Myocyte (in vitro differentiated cells): ENCODE measurements at places on chromosomes 13 and 19. TPM values are rescaled to one million over a fixed set of nuclear protein-coding genes. Genes with fewer than 3 reads are reported as not detected.
A peak's percentile ranks its signal among the peaks of the same experiment; 100 is the strongest.

DNA sequence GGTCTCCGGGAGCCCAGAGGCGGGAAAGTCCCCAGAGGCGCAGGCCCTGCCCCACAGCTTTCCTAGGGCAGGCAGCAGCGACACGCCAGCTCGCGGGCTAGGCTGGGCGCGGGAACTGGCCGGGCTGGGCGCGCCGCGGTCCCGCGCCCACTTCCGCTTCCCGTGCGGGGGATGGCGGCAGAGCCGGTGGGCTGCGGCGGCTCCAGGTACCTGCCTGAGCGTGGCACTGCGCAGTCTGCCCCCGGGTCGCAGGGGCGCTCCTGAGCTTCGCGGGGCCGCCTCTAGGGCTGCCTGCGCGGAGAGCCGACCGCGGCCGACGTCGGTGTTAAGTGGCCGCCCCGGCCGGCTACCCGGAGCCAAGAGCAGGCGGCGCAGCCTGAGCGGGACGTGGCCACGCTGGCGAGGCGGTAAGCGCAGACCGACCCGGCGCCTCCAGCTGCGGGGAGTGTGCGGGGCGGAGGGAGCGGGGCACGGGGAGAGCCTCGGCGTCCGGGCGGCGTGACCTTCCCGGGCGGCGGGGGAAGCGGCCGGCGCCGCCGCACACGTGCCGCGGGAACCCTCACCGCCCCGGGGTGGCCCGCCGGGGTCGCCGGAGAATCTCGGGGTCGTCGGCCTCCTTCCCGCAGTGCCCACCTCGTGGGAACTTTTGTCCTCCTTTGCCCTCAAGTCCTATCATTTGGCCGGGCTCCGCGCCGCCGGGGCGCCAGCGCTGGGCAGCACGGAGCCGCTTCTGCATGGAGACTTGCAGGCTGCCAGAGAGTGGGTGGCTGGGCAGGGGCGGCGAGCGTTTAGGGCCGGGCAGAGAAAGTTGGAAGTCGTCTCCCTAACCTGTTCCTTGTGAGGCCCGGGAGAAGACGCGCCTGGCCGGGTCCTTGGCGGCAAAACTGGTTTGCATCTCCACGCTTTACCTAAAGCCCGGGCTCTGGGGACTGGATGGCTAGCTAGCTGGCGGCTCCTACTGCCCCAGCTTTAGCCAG, 31.4 kb upstream of the MPHOSPH8 start:
- DNase-seq, result no peak

DNA sequence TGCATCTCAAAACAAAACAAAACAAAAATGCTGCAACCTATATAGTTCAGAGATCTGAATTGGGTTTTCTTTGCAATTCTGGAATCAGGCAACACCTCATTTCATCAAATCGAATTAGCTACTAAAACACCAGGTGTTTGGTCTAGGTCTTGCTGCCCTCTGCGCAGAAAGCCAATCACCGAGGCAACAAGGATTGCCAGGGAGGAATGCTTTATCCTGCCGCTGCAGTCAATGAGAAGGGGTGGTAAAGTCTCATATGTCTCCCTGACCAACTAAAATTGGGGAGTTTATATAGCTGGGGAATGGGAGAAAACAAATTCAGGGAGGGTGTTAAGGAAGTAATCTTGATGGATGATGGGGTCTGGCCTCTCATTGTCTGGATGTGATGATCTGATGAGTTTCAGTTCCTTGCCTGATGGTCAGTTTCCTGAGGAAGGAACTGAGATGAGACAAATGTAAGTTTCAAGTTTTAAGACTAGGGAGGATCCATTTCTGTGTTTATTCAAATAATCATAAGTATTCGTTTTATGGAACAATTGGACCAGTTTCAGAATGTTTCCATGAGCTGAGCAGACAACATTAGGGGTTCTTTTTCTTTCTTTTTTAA, 5.0 kb upstream of the YJU2 start:
- DNase-seq, result no peak

- DNase-seq, result no peak
These were observed 7.1 kb upstream of the PDE4C start for GRCh38 chr19:18233224-18233825.

GRCh38 chr19:38135150-38135998, 88.6 kb downstream of the DPF1 start:
- DNase-seq, result peak; percentile 78

DNA sequence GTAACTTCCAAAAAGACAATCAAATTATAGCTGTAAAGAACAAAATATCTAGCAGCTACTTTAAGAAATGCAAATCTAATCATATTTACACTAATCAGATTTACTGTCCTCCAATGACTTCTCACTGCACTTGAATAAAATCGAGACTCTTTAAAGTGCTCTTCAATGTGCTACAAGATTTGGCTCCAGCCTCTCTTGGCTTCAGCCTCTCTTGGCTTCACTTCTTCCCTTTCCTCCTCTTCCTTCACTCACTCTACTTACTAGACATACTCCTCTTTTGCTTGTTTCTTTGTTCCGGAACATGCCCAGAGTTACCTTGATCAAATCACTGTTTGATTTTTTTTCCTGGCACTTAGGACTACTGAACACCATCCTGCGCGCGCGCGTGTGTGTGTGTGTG, 495.4 kb downstream of the LMO7 start:
- no peak for DNase-seq

- peak; percentile 75 for DNase-seq
These were observed 113.0 kb downstream of the TEX26 start for GRCh38 chr13:31045286-31046081.

DNA sequence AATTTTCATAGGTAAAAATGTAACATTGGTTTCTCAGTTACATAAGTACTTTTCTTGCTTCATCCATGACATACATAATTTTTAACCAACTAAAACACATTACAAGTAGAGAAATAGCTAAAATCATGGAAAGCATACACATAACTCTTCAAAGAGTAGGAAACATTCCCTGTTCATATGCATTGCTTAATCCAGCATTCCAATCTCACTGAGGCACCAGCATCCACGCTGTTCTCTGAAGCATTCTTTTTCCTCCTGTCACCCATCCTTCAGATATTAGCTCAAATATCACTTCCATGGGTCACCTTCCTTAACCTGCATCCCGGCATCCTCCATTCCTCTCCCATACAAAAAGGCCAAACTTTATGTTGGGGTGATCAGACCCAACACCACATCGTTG, 79.1 kb downstream of the ZNF254 start:
- no peak for DNase-seq

GRCh38 chr13:20669162-20669561, 34.3 kb upstream of the IL17D start:
- no peak for DNase-seq

DNA sequence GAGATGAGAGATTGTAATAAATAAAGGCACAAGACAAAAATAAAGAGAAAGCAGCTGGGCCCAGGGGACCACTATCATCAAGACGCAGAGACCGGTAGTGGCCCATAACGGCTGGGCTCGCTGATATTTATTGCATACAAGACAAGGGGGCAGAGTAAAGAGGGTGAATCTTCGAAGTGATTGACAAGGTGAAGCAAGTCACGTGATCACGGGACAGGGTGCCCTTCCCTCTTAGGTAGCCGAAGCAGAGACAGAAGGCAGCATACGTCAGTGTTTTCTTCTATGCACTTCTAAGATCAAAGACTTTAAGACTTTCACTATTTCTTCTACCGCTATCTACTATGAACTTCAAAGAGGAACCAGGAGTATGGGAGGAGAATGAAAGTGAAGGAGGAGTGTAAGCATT, 4.6 kb upstream of the PRKCG start:
- no peak for DNase-seq

- no peak for DNase-seq
These were observed 4.8 kb downstream of the KLK7 start for GRCh38 chr19:50978772-50979390.

DNA sequence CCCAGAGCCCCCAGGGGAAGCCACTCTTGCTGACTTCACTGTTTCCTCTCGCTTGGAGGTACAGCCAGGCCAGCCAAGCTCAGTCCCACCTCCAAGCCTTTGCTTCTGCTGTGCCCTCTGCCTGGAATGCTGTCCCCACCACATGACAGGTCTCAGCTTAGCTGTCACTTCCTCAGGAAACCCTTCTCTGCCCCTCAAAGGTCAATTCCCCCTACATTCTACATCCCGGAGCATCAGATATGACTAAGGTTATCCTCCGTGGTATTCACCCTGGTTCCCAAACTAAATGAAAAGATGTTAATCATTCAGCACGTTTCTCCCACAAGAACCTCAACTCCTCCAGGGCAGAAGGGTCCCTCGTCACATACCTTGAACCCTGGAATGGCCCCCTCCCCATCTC, 53.5 kb downstream of the PTPRS start:
- DNase-seq, result peak; percentile 56

- DNase-seq, result peak; percentile 90
These were observed 30.6 kb upstream of the ISYNA1 start for GRCh38 chr19:18468517-18468916.

Gene PROSER3
- total RNA-seq, result 3.2 and 3.6 TPM in 2 replicates

DNA sequence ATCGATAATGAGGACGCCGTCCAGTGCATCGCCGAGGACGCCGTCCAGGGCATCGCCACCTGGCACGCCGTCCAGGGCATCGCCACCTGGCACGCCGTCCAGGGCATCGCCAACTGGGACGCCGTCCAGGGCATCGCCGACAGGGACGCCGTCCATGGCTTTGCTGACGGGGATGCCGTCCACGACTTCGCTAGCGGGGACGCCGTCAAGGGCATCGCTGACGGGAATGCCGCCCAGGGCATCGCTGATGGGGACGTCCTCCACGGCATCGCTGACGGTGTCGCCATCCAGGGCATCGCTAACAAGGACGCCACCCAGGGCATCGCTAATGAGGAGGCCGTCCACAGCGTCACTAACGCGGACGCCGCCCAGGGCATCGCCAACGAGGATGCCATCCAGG, 946.5 kb downstream of the TUBA3C start:
- no peak for DNase-seq

- no peak for DNase-seq
These were observed 436.0 kb upstream of the ARGLU1 start for GRCh38 chr13:107003911-107004310.

Gene F2RL3
- total RNA-seq, result not detected in 2 replicates

DNA sequence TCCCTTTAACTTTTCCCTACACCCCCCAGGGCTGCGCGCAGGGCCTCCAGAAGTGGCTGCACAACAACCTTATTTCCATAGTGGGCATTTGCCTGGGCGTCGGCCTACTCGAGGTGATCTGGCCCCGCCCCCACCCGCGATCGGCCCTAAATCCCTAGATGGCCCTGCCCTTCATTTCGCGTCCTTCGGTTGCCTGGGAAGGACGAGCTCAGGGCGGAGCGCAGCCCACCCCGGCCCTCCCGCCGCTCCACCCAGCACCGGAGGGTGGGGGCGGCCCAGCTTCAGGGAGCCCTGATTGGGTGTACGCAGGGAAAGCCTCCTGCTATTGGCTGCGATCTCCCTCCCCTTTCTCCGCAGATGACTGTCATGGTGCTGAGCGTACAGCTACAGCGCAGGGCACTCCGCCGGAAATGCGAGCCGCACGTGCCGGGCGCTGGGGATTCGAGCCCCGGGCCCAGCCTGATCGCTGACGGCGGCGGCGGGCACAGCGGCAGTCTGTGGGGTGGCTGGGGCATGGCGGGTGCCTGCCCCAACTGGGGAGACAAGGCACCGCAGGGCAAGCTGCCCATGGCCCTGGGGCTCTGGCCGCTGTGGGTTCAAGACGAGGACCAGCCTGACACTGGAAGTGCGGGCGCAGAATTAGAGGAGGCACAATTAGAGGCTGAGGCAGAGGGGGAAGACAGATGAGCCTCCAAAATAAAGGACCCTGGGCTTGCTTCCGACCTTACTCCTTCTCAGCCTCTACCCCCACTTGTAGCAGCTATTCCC, 4.3 kb downstream of the CD37 start:
- DNase-seq, result no peak
